ENCODE measurements at places on chromosomes 3 and 15.

GRCh38 chr3:141499284-141499683 lies 12.5 kb downstream of the RASA2 start:
- DNase-seq, result peak; percentile 15

- no peak for DNase-seq
Observed at GRCh38 chr3:184003187-184003967, 14.3 kb downstream of the ABCC5 start.

- DNase-seq, result no peak
Observed at GRCh38 chr3:113873814-113874526, 35.4 kb downstream of the GRAMD1C start.

DNA sequence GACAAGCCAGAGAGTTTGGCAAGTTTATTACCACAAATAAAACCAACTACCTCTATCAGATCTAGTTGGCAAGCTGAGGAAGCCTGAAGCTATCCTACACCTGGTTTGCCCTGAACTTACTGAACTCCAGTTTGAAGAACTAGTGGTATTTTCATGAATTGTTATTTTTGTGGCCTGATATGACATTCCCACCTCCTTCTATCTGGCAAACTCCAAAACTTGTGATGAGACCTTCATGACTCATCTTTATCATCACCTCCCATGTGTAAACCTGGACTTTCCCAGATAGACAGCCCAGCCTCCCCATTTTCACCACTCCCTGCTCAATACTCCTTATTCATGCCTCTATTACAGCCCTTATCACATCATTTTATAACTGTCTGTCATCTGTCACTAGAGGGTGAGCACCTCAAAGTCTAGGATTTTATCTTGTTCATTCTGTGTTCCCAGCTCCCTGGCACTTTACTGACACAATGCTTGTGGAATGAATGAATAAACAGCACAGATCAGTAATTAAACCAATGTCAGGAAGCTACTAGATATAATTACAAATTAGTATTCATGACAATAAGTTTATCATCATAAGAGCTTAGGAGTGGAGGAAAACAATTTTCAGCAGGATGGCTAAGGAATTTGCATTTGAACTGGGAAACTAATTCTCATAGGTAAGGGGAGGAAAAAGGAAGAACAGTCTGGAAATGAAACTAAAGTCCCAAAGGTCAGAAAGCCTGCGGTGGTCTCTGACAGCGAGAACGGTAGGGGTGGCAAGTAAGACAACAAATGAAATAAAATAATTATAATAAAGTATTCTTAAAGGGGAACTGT lies 13.2 kb upstream of the TRANK1 start:
- no peak for DNase-seq

- DNase-seq, result no peak
Observed at GRCh38 chr3:137259701-137260100, 301.9 kb downstream of the IL20RB start.

DNA sequence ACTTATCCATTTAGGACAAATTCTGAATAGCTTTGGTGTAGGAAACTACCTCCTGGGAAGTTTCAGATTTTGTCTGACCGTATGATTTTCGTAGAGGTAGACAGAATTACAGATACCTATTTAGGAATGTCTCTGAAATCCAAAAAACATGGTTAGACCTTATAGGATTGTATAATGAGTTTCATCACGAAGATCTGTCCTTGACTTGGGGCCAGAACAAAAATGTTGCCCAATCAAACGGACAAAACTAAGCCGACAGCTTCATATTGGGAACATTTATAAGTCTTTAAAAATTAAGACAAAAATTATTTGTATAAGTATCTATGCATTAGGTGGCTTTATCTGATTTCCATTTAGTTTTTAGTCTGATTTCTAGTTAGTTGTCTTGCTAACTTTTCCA lies 32.6 kb downstream of the MNS1 start:
- DNase-seq, result no peak

DNA sequence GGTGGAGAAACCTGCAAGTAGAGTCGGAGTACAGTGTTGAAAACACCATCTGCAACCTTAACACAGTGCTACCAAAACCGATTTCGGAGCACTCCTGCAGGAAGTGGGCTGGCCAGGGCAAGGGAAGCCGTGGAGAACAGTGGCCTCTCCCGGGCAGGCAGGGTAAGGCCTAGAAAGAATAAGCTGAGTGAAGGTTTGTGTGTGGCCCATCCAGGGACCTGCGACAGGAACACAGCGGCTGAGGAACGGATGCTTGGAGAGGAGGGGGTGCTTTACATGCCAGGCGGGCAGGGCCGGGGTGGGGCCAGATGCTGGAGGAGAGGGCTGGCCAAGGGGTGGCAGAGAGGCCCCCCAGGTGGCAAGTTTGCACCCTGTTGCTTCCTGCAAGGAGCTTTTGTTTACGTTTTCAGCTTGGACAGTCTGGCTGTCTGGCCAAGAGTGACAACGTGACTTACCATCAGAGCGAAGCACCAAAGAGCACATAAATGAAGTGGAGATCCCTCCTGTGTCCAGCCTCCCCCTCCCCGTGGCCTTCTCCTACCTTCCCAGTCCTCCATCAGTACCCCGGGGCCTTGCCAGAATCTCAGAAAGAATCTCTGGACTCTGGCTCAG lies 156.5 kb downstream of the PGPEP1L start:
- peak; percentile 68 for DNase-seq

- no peak for DNase-seq
Observed at GRCh38 chr15:26891448-26892181, 24.8 kb downstream of the GABRA5 start.

GRCh38 chr3:23845326-23846216 lies 39.8 kb downstream of the UBE2E1 start:
- DNase-seq, result no peak

- no peak for DNase-seq
Observed at GRCh38 chr3:101846709-101847108, 2.6 kb upstream of the NFKBIZ start.

GRCh38 chr3:102510663-102511062 lies 75.8 kb downstream of the ZPLD1 start:
- DNase-seq, result no peak

DNA sequence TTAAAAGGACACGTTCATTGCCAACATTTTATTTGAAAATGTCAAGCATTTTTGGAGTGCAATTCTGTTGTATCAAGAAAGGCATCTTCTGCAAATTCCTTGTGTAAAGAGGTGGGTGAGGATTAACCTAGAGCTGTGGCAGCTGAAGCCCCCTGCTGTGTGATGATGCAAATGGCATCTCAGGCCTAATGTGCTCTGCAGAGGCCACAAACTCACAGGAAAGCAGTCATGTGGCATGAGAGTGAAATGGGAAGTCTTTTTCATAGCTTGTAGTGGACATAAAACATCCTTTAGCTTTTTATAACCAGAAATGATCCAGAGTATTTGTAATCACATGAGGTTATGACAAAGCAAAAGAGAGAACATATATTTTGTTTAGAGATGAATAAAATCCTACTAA lies 6.4 kb downstream of the CADM2 start:
- no peak for DNase-seq

DNA sequence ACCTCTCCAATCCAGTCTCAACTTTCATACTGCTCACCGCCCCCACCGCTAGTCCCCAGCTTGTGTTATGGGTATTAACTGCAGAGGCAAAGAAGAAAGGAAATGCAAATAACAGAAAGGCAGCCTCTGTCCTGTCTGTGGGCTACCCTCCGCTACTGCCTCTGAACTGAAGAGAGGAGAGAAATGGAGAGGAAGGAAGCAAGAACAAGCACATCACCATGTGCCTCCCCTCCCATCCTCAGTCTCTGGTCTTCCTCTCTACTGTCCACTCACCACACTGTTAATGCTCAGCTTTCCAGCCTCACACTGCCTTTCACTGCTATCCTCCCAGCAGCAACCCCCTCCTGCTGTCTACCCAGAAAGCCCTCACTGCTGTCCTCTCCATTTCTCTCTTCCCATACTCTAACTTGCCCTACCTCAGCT lies 139.0 kb upstream of the SLC2A2 start:
- no peak for DNase-seq

DNA sequence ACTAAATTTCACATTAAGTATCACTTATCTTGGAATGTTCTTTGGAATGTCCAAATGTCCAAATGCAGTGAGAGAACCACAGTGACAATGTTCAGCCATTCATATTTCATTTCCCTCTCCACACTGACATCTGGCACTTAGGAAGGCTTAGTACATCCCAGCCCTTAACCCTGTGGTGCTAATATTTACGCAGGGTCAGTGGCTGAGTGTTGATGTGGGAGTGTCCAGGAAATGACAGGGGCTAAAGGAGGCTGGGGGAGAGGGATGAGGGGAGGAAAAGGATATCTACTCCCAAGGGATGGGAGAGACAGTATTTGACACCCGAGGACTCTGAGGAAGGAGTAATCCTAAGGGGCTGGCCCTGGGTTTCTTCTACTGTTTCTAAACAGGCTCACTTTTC lies 14.1 kb upstream of the CCR4 start:
- no peak for DNase-seq

- DNase-seq, result no peak
Observed at GRCh38 chr15:60672400-60672799, 193.5 kb upstream of the ICE2 start.

DNA sequence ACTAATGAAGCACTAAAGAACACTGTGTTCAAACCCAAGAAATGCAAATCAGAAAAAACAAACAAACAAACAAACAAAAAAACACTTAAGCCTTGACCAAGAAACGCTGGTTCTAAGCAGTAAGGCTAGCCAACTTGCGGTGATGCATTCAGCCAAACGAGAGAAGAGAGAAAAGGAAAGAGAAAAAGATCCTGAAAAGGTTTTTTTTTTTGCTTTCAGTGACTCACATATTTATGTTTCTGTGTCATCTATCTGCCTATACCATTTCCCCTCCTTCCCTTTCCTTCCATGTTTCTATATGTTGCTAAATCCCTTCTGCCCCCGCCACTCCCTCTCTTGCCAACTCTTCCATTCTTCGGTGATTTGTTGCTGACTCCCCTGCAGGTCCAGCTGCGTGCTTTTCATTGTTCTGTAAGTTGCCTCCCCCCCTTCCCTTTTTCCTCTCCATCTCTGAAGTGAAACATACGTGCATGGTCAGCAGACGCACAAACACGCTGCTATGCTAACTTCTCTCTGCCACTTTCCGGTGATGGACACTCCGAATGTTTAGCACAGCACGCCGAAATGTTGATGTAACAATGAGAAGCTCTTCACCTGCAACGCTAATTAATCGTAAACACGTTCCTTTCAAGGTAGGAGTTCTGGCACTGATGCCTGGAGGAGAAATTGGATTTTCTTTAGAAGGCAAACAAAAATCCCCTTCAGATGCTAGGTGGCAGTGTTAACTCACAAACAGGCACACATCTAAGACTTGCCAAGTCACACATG lies 154.4 kb downstream of the TUSC7 start:
- DNase-seq, result no peak

DNA sequence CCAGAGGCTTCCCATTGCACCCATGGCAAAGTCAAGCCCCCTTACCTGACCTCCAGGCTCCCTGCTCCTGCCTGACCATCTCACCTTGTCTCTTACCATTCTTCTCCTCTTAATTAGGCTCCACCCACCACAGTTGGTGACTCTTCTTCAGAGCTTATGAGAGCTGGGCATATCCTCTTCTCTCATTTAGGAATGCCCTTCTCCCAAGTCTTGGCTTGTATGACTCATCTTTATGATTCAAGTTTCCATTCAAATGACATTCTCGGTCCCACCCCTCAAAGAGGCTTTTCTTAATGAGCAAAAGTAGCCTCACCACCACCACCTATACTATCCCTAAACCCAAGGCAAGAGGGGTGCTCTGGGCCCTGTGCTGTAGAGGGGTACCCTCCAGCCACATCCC lies 55.3 kb upstream of the NUDT16 start:
- no peak for DNase-seq

DNA sequence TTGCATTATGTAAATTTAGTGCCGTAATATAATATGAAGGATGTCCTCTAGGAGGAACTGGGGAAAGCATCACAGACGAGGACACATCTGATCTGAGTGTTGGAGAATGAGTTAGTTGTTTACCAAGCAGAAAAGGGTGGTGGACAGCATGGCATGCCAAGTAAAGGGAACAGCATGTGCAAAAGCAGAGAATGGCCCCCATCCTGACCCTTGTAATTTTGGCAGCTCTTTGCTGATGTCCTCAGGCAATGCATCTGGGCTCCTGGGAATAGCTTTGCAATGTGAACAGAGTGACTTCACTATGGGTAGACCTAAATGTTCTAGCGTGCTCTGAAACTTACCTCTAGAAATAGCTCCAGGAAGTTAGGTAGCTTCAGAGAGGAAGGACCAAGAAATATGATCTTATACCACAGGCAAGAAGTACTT lies 263.3 kb downstream of the LPP start:
- no peak for DNase-seq

DNA sequence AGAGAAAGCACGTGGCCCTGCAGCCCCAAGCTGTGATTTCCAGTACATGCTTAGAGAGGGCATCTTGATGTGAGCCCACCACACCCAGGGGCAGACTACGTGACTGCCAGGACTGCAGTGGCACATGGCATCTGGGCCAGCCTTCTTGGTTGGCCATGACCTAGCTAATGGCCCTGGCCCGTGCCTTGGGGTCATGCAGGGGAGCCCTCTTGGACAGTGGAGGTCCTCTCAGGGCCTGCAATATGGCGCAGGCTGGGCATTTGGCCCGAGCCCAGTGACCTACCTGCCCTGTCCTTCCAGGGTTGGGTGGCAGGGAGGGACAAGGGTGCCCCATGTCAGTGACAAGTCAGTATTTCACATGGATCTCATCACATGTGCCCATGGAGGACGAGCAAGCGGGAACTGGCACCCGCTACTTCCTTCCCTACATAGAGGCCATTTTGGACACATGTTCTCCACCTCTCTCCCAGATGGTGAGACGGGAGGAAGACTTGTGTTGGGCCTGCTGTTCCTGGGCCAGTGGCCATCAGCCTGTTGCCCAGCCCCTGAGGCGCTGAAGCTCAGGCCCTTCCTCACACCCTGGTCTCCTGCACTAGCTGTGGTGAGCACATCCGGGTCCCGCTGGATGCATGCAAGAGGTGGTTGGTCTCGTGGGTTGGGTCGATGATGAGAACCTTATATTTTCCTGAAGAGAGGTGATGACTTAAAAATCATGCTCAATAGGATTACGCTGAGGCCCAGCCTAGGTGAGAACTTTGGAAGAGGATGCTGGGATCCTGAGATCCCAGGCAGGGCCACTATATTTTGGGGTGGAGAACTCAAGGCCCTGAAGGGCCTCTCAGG lies 195.6 kb downstream of the UBE3A start:
- no peak for DNase-seq

DNA sequence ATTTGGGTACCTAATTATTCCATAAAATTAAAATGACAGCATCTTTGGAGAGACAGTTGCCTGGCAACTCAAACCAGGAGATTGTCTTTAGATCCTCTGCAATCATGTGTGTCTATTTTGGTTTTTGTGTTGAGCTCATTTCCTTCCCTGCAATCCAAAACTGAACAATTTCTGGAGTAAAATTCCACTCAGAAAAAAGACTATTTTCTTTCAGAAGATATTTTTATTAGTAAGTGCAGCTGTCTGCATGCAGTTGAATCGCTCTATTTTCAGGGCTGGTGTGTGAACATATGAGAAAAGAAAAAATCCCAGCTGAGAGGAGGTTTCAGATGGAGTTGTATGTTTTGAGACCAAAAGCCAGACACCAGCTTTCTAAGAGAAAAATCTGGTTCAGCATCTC lies 41.9 kb upstream of the DYNC1LI1 start:
- DNase-seq, result no peak

All from CD4-positive, alpha-beta T cell treated with Interferon alpha-2 for 1 hour (primary cell).